Neural crest cell (in vitro differentiated cells): ENCODE measurements at places on chromosomes 4 and X.

DNA sequence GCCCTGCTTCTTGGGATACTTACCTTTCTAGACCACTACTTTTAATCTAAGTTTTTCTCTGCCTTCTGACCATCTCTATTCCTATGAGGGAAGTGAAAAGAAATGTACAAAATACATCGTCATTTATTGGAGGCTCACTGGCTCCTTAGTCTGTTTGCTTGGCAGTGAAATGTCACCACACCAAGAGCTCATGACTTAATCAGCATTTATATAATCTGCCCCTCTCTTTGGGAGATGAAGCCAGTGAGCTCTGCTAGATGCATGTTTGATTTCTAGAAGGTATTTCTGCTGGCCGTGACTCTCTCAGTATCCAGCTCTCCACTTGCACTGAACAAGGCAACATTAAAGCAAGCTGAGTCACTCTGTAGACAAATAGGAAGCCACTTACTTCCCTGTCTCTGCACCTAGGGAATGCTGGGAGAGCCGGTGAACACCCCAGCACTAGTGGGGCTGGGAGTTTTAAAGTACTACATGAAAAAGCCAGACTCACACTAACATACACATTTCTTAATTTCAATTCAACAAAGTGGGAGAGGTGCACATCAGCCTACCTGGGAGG is 79.1 kb downstream of the MID1IP1 start:
- no peak for DNase-seq

GRCh38 chr4:7158081-7158750 is 34.1 kb upstream of the SORCS2 start:
- DNase-seq: no peak

DNA sequence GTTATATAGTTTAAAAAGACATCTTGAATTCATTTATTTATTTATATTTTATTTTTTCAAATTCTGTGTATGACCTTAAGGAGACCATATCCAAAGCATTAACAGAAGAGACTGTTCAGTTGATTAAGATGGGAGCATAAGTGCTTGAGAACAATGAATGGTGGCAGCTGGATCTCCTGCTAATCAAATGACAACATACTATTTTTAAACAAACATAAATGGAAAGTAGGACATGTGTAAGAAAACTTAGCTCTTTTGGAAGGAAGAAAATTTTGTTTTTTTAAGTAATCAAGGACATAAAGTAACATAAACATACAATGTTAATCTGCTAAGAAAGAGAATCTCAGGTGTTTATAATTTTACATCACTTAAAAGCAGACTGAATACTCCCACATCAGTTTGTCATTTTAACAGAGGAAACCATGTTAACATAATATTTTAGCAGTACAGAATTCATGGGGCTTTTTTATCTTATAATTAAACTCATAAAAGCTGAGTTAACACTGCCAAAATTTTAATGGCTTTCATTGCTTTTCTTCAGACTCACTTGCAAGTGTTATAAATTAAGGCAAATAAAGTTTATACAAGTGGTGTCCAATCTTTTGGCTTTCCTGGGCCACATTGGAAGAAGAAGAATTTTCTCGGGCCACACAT is 95.1 kb downstream of the MAD2L1 start:
- no peak for DNase-seq

DNA sequence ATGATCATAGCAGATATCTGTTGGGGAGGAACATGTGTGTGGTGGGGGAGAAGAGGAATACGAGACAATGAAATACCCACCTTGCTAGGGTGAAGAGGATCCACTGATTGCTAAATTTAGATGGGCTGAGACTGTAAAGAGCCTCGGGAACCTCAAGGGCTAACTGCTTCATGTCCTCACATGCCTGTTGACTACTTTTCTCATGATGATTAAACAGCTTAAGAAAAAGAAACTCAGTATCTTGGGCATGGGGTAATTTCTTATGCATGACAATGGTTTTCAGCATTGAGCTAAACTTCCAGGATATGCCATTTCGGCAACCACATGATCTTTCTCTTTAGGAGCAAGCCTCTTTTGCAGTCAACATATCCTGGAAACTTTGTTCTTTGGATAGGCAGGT is 3.9 kb upstream of the LNX1 start:
- DNase-seq: no peak

- no peak for DNase-seq
Measured at GRCh38 chr4:168841672-168842019, 168.4 kb downstream of the CBR4 start.

DNA sequence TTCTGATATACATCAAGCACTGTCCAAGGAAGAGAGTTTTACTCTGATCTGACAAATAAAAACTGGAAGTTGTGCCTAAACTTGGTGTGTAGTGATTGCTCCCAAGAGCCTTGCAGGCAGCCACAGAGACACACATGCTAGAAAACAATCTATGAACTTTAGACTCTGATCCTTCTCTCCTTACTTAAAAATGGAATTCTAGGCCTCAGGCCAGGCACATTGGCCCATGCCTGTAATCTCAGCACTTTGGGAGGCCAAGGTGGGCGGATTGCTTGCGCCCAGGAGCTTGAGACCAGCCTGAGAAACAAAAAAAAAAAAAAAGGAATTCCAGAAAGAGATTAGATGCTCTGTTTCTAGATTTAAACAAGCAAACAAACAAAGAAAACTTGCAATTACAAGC is 45.6 kb upstream of the S100G start:
- DNase-seq: no peak
